ENCODE measurements at places on chromosomes 11 and 22.
A peak's percentile ranks its signal among the peaks of the same experiment; 100 is the strongest.

GRCh38 chr11:8283465-8284230 is 20.0 kb upstream of the LMO1 start:
- DNase-seq, result peak; percentile 49

DNA sequence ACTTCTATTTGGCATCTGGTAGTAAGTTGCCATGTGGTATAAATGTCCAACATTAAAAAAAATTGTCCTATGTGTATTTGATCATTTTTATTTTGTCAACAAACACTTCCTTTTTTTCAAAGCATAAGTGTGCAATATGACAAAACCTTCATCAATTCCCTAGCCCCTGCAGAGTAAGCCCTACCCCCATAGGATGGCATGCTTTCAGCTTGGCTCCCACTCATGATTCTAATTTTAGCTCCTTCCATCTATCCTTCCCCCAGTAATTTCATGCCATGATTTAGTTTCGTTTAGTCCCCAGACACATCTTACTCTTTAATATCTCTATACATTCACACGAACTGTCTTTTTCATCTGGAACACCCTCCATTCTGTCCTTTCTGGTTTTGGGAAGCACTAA is 250.6 kb upstream of the RAG2 start:
- no peak for DNase-seq

- DNase-seq, result no peak
Observed at GRCh38 chr22:33329398-33329797, 271.2 kb upstream of the SYN3 start.

GRCh38 chr22:30270832-30271231 is 4.2 kb upstream of the OSM start:
- no peak for DNase-seq

All from progenitor cell of endocrine pancreas (in vitro differentiated cells).